Activated T-cell treated with anti-CD3 and anti-CD28 coated beads, Interleukin-2, amount 50 U/mL, for 4 hours (primary cell): ENCODE measurements at places on chromosomes 12 and 14. TPM values are rescaled to one million over a fixed set of nuclear protein-coding genes. Genes with fewer than 3 reads are reported as not detected.
A peak's percentile ranks its signal among the peaks of the same experiment; 100 is the strongest.

GRCh38 chr14:72726444-72726843, 167.5 kb downstream of the DPF3 start:
- DNase-seq: no peak

- DNase-seq: no peak
These were observed 13.2 kb upstream of the KRT80 start for GRCh38 chr12:52204931-52205505.

The SLC41A2 gene
- total RNA-seq: 8.3 TPM

DNA sequence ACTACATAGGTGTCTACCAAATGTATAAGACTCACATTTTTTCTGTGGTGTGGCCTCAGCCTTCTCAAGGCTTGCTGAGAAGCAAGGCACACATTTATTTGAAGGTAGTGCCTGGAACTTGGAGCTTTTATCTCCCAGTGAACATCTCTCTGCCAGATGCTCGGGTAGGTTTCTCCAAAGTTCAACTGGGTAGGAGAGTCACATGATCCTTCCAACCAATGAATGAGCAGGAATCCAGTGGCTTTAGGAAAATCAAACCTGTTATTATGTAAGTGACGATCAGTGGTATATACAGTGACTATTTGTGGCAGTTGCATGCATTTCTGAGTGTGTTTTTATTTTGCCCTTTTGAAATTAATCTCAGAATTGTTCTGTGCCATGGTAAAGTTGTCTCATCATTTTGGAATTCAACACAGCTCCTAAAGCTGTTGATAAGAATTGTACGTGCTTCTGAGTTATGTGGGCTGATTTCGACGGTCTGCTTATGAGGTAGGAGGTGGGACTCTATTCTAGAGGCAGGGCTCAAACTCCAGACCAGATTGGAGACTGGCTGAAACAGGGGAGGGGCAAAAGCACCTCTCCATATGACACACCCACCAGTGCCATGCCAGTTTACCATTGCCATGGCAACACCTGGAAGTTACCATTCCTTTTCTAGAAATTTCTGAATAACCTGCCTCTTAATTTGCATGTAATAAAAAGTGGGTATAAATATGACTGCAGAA, 57.6 kb downstream of the EID3 start:
- no peak for DNase-seq

- DNase-seq: no peak
These were observed 102.2 kb downstream of the FBXL14 start for GRCh38 chr12:1491983-1492697.

The CLEC9A gene
- not detected for total RNA-seq

GRCh38 chr12:130104571-130105106, 57.6 kb upstream of the FZD10 start:
- DNase-seq: no peak

GRCh38 chr12:58095002-58095401, 153.6 kb downstream of the ATP23 start:
- no peak for DNase-seq

GRCh38 chr12:123180171-123180570, 29.3 kb upstream of the PITPNM2 start:
- DNase-seq: no peak

- peak; percentile 3 for DNase-seq
These were observed 207.5 kb upstream of the RTL1 start for GRCh38 chr14:101110729-101111619.

DNA sequence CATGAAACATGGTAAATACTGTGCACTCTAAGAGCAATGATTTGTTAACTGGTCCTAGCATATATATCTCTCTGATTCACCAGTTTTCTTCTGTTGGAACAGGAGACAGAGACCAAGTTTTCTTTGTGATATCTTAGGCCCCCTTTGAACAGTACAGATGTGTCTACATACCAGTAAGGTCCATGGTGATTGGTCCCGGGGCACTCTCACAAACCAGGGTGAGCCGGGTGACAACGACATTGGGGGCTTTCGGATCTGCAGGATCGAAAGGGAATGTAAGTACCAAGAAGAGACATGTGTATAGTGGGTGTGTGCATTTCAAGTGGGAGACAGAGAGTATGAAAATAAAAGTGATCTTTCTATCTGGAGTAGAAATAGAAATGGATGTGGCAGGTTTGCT, 11.3 kb upstream of the ERP27 start:
- DNase-seq: no peak

DNA sequence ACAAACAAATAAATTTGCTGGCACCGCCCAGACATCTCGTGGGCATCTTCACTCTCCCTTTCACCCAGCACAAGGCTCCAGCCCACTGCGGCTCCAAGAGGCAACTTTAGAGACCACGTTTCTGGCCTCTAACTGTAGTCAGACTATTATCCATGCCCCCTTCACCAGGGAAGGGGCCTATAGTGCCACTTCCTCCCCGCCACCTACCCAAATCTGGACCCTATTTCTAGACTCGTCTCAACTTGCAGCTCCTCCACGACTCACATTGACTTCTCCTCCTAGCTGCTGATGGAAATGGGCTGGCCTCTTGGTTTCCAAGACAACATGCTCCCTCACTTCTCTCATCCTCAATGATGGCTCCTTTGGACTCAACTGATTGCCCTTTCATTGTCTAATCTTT, 12.3 kb downstream of the KRT1 start:
- no peak for DNase-seq

DNA sequence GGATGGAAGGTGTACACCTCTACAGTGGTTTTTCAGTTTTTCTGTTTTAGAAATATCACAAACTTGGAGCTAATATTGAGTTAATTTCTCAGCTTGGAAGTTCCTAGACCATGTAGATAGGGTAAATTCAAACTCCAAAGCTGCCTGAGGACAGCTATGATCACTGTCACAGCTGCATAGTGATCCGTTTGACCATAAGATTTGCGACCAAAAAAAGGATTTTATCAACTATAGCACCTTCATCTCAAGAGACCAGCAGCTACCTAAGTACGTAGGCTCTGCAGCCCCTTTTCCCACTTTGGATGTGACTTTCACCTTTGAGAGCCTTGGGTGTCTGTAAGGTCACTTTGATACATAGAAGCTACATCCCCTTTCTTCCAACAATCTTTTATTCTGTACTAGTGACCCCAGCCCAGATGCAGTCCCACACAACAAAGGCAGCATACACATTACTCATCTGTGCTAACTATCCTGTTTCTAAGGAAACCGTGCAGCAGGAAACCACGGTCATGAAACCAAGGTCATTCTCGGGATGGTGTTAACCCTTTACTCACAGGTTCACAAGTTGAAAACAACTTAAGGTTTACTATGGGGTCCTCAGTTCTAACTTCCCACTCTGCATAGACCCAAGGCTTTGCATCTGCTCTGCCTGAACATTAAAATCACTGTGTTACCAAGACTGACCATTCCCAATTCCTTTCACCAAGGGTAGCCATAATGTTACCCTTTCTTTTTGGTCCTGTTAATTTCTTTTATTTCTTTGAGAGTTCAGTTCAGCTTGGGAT, 75.4 kb downstream of the IFT81 start:
- DNase-seq: no peak

GRCh38 chr14:75292101-75292563, 13.5 kb downstream of the FOS start:
- no peak for DNase-seq
